ENCODE measurements at places on chromosomes 5 and 9.

GRCh38 chr5:91281401-91281800 is 101.7 kb downstream of the ARRDC3 start:
- DNase-seq, result no peak

- DNase-seq, result no peak
These were observed 60.8 kb downstream of the SEMA4D start for GRCh38 chr9:89436963-89437625.

GRCh38 chr5:7671381-7671993 is 179.4 kb downstream of the CFAP90 start:
- no peak for DNase-seq

DNA sequence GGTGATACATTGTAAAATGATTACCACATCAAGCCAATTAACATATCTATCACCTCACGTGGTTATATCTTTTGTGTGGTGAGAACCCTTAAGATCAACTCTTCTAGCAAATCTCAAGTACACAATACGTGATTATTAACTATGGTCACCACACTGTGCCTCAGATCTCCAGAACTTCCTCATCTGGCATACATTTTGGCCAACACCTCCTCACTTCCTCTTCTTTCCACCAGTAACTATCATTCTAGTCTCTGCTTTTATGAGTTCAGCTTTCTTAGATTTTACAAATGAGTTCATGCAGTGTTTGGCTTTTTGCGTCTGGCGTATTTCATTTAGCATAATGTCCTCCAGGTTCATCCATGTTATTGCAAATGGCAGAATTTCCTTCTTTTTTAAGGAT is 35.8 kb downstream of the PRKACG start:
- no peak for DNase-seq
